ENCODE measurements at places on chromosomes 7 and 10.

- DNase-seq = no peak
These were observed 2.6 kb downstream of the CREM start for GRCh38 chr10:35129185-35129674.

DNA sequence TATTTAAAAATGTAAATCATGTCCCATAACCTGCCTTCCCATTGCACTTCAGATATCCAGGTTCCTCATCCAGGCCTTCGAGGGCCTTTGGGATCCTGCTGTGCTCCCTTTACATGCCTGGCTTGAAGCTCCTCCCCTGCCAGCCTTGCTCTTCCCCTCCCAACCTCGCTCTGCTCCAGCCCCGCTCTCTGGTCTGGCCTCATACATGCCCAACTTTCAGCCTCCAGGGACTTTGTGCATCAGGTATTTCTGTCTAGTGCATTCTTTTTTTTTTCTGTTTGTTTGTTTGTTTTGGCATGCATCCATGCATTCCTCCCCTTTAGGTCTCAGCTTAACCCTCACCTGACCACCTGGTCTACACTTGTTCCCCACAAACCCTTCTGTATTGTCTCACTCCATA is 160.3 kb downstream of the SNX10 start:
- no peak for DNase-seq

GRCh38 chr10:102770108-102770482 is 26.3 kb downstream of the WBP1L start:
- DNase-seq = no peak

DNA sequence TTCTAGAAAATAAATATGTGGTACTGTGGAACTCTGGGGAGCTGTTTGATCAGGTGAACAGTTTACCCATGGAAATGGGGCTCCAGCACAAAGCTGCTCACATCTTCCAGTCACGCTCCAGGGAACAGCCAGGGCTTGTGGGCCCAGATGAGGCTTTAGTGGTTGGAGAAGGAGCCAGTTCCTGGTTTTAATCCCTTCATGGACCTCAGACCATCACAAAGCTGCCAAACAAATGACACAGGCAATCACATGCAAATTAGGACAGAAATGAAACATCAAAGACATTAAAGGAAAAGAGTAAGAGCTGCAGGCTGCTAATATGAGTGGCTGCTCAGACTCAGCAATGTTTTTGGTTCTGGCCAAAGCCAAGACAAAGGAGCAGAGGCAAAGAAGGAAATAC is 2.2 kb upstream of the ATP6V0E2 start:
- DNase-seq = no peak

- DNase-seq = no peak
These were observed 12.4 kb downstream of the PAPOLB start for GRCh38 chr7:4849390-4849789.

DNA sequence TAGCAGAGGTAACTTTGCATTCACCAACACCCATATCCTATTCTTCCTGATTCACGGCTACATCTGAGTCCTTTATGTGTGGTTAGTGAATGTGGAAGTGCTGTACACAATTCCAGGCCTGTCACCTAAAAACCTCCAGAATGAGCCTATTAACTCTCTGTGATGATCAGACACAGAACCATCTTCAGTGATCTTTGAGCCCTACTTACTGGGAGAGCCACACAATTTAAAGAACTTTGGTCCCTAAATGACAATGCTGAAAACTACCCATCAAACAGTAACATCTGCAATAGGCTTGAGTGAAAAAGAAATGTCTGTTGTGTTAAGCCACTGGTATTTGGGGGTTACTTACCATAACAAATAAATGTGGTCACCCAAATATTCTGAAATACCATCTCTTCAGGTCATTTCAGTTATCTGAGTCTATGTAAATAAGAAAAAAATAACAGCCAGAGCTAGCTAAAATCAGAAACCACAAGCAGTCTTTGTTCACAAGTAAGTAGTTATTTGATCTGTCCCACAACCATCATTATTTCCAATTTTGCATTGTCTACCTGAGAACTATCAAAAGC is 145.7 kb downstream of the HGF start:
- DNase-seq = no peak

DNA sequence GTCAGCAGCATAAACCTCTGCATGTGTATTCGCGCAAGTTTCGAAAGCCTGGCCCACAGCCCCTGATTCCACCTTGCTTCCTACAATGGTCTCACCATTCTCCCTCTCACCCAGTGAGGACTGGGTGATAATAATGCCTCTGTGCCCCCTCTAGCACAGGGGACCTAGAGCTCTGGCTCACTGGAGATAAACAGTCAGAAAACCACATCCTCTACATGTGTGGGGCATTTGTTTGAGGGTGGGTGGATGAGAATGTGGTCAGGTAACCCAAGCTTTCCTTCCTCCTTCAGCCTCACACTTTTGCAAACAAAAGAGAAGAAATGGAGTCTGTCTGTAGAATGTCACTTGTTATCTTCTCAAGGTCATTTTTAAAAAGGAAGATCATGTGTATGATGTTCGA is 373.5 kb downstream of the KCNMA1 start:
- no peak for DNase-seq

DNA sequence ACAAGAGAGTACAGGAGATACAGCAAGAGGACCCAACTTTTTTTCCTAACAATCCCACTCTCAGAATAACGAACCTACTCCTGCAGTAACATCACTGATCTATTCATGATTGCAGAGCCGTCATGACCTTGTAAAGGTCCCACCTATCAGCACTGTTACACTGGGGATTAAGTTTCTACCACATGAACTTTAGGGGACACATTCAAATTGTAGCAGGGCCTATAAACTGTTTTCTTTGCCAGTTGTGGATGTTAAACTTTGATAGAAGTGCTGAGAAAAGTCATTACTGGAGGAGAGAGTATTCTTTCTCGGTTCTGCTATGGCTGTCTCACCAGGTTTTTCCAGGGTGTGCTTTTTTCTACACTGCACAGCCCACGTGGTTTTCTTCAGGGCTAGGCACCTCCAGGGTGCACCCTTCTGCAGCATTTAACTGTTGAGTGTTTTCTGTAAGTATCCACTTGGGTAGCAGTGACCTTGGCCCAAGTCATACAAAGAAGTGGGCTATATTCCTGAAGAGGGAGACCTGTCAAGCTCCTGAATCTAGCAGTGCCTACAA is 131.6 kb upstream of the AHR start:
- no peak for DNase-seq

DNA sequence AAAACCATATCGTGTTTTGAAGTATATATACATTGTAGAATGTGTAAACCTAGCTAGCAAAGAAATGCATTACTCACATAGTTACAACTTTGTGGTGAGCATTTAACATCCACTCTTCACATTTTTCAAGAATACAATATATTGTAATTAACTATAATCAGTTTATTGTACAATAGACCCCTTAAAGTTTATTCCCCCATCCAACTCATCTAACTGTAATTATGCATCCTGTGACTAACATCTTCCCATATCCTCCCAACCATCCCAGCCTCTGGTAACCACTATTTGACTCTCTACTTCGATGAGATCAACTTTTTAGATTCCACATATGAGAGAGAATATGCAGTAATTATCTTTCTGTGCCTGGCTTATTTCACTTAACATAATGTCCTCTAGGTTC is 526.4 kb downstream of the KIF20B start:
- DNase-seq = no peak

GRCh38 chr10:63128443-63128842 is 4.7 kb upstream of the NRBF2 start:
- no peak for DNase-seq

- no peak for DNase-seq
These were observed 614.0 kb downstream of the AUTS2 start for GRCh38 chr7:70212281-70212680.

- DNase-seq = no peak
These were observed 473.7 kb downstream of the SUGCT start for GRCh38 chr7:40608321-40609075.

- DNase-seq = no peak
These were observed 44.9 kb downstream of the MINDY3 start for GRCh38 chr10:15815242-15815885.

DNA sequence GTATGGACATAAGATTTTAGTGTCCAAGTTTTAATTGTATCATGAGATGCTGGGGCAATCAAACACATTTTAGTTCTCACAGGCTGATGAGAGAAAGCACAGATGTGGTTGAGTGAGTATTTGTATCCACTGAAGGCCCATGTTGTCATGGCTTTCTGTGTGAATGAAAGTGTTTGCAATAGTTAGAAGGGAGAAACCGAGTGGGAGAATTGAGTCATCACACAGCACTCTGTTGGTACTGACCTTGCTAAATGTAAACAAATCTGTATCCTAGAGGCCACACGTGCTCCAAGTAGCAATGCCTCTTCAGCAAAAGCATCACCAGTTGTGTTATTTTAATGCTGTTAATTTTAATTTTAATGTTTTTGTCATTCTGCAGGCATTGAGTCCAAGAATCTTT is 121.2 kb downstream of the EMX2 start:
- no peak for DNase-seq

- no peak for DNase-seq
These were observed 278.1 kb upstream of the TMEM229A start for GRCh38 chr7:124310934-124311390.

- no peak for DNase-seq
These were observed 1.2 kb upstream of the SMARCD3 start for GRCh38 chr7:151249732-151250072.

DNA sequence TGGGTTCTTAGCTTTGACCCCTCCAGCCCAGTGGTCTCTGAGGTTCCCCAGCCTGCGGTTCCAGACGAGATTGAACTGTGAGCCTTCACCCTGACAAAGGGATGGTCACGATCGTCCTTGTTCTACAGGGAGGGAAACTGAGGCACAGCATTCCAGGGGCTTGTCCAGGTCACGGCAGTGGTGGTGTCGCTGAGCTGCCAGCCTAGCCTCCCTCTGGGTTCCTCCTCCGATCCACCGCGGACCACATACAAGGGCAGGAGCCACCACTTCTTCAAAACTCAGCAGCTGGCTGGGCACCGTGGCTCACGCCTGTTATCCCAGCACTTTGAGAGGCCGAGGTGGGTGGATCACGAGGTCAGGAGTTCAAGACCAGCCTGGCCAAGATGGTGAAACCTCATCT is 35.8 kb downstream of the ELFN1 start:
- DNase-seq = no peak

- no peak for DNase-seq
These were observed 13.9 kb upstream of the ANTXRL start for GRCh38 chr10:46272863-46273415.

DNA sequence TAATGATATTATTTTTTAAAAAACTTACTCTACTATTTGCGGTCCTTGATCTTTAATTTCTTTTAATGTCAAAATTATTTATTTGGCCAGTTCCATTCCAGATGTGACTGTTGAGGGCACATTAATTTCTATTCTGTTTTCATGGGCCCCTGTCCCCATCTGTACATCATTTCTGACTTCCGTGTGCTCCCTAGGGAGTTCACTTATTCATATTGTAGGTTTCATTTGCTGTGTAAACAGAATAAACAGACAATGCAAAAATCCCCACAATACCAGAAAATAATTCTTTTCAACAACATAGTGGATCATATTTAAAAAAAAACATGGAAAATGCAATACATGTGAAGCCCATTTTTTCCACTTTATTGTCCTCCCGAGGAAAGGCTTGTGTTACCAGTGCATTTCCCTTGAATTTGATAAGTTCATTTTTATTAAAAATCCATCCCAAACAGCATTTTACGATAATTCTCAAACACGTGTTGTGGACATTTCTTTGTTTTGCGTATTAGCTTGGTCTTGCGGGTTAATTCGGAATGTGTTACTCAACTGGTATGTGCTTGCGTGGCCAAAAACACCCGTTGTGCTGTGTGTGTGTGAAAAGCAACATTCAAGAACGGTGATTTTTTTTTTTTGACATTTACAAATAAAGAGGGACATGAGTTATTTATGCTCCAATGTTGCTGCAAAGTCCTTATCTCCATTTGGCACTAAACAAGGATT is 138.4 kb downstream of the MGMT start:
- DNase-seq = no peak
